Testis (tissue), 5 donors: ENCODE measurements at places on chromosomes 7 and 10.

- DNase-seq, result no peak
Observed at GRCh38 chr10:108454224-108454623, 1289.7 kb upstream of the SORCS1 start.

DNA sequence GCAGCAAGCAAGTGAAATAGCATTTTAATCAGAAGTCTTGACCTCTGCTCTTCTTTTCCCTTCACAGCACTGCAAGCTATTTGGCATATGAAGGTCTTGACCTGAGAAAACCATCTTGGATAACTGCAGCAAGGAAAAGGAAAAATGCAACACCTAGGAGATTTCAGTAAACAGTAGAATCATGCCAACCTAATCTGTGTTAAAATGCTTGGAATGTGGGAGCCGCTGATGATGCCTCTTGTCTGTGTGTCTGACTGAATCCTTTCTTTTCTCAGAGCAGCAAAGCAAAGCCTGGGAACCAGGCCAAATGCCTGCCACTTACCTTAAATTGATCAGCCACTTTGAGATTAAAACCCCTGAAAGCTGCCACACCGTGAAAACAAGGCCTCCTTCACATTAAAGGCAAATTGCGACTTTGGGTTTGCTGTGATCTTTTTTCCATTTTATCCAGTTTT lies 80.4 kb upstream of the CDK6 start:
- DNase-seq, result peak; percentile 37

DNA sequence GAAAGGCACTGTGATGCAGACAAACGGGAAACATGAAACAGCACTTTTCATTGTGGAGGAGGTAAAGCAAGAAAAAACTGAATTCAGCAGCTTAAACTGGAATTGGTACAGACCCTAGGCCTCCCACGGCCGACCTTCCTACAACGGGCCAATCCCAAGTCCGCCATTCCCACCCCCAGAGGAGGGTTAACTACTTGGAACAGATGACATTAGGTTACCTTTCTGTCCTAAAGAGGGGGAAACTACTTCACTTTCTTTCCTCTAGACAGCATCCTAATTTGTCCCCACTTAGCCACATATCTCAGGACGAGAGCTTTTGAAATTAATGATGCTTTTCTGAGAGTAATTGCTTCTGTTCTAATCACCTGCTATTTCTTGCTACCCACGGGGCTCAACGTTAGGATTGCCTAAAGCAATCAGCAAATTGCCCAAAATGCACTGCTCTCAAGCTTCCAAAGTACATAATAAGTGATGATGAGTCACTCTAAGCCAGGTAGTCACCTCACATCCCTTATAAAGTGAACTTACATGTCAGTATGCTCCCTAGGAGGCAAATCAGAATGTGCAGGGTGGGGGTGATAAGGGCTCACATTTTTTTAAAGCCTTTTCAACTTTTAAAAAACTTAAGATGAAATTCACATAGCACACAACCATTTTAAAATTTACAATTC lies 36.7 kb downstream of the LSM5 start:
- no peak for DNase-seq

DNA sequence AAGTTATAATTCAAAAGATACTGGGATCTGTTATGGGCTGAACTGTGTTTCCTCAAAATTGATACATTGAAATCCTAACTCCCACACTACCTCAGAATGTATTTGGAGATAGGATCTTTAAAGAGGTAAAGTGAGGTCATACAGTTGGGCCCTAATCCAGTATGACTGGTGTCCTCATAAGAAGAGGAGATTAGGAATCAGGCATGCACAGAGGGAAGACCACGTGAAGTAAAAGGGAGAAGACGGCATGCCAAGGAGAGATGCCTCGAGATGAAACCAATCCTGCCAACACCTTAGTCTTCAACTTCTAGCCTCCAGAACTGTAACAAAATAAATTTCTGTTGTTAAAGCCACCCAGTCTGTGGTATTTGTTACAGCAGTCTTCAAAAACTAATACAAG lies 5.9 kb upstream of the CFAP69 start:
- DNase-seq, result no peak

DNA sequence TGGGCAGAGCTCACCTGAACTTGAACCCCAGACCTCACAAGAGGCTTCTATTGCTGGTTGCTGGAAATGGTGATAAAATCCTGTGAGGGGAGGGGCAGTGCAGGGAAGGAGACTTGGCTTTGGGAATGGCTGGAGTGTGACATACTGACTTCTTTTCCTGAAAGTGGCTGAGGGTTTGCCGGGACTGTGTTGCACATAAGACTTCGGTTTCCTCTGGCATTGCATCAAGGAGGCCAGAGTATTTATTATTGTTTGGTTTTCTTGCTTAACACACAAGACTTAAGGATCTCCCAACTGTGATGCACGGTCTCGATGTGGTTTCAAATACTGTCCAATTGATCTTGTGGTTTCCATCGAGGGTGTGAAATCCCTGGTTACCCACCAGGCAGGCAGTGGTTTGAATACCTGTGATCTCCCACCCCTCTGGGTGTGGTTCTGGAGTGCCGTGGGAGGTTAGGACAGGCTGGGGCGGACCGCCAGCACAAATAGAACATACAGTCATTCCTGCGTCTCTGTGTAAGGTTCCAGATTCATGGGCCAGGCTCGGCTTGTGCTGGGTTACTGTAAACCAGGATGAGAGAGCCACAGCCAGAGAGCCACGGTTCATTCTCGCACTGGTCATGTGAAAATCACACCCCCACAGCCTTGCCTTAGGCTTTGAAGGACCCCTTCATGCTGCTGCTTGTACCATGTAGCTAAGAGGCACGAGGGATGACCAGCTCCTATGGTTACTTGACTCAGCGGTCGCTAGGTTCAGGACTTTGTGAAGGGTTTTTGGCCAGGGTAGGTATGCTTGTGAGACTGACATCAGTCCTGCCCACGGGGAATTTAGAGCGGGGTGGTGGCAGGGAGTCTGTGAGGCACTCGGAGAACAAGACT lies 39.2 kb downstream of the WBP1L start:
- peak; percentile 79 for DNase-seq

DNA sequence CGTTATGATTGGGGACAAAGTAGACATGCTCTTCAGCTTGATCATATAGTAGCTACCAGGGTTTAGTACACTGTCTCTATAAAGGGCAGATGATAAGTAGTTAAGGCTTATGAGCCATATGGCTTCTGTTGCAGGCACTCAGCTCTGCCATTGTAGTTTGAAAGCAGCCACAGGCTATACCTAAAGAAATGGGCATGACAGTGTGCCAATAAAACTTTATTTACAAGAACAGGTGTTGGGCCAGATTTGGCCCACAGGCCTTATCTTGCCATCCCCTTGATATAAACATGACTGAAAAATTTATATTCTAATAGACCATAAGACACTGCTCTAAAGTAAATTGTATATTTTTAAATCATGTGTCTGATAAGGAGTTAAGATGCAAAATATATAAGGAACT lies 36.6 kb downstream of the GRK5 start:
- DNase-seq, result no peak

- no peak for DNase-seq
Observed at GRCh38 chr7:26500749-26501352, 209.2 kb downstream of the SNX10 start.

- no peak for DNase-seq
Observed at GRCh38 chr7:38893061-38893460, 15.9 kb downstream of the VPS41 start.

- no peak for DNase-seq
Observed at GRCh38 chr7:10468908-10469307, 504.8 kb upstream of the PHF14 start.

- no peak for DNase-seq
Observed at GRCh38 chr7:80775482-80775881, 137.0 kb downstream of the CD36 start.
